Fibroblast of skin of left quadriceps (primary cell): ENCODE measurements at places on chromosomes 16 and 17.

DNA sequence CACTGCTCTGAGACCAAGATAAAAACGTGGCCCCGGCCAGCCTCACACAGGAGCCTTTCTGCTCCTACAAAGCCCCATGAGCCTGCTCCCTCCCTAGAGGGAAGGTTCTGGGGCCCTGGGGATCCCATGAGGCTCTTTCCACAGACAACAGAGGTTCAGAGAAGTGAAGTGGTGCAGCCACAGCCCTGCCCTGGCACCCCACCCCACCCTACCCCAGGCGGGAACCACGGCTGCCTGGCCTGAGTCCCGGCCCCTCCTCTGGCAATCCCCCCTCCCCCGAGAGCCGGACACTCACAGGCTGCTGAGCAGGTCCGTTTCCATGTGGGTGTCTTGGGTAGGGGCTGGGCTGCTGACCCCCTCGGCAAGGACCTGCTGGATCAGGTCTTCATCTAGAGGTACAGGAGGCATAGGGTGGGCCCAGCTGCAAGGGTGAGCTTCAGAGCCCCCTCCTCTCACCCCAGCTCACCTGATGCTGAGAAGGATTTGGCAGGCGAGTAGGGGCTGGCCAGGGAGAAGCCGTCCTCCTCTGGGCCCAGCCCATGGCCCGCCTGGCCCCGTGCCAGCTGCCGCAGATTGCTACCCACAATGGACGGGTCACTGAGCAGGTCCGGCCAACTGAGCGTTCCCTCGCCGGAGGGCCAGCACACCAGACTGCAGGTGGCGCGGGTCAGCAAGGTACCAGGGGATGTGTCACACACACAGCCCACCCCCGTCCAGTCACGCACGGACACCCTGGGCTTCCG lies 38.7 kb downstream of the PKD1 start:
- no peak for DNase-seq

DNA sequence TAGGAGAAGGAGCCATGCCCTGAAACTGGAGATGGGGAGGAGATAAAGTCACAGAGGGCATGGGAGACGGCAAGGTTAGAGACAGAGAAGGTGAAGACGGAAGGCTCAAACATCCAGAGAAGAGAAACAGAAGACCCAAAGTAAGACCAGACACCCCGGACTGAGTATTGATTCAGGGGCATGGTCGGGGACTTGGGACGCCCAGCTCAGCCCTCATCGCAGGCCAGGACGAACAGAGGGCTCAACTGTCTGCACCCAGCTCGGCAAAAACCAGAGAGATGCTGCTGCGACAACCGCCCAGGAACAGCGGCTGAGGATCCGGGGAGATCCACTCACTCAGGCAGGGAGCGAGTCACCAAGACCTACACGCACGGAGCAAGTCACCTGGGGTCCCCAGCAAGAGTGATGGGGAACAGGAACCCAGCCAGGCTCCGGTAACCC lies 999 bp downstream of the XYLT1 start:
- no peak for DNase-seq

DNA sequence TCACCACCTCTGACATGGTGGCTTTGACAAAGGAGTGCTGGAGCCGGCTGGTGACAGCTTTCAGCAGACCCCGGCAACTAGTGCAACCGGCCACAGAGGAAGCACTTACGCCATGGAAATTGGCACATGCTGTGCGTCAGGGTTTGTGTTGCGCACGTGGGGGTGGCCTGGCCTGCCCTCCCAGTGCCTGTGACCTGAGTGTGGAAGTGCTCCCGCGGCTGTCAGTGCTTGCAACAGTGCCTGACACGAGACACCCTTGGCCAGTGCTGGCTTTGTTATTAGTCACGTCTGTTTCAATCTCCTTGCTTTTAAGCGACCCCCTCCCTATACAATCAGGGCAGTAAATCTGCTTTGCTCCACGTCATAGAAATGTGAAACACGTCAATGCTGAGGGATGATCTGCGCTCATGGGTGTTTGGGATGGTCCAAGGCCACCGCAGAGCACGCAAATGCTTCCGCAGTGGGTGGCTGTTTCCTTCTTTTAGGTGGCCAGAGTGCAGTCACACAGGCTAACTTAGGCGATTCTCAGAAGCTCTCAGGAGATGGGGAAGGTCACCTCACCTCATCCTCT lies 64.3 kb downstream of the PGS1 start:
- no peak for DNase-seq

DNA sequence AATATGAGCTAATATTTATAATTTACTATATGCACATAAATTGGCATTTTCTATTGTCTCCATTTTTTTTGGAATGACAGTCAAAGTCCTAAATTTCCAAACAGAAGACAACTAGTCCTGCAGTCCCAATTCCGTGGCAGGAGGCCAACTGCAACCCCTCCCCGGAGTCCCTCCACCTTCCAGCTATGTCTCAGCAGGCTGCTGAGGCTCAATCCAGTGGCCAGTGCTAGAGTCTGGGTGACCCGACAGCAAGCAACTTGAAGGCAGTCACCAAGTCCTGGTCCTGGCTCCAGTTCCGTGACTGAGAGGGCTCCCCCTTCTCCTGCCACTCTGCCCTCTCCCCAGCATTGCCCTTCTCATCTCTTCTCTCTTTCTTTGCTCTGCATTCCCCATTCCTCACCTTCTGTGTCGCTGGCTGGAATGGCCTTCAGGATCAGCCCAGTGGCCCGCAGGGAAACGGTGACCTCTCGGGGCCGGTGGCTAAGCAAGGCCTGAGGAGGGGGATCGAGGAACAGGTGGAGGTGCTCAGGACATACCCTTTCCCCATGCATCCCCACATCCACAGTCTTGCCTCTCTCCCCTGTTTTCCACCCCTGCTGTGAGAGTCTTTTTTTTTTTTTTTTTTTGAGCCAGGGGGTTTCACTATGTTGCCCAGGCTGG lies 22.4 kb upstream of the MFSD6L start:
- no peak for DNase-seq

- no peak for DNase-seq
Measured at GRCh38 chr17:79503126-79503839, 107.6 kb downstream of the RBFOX3 start.
